Osteocyte (in vitro differentiated cells): ENCODE measurements at places on chromosomes 13 and 19. TPM values are rescaled to one million over a fixed set of nuclear protein-coding genes. Genes with fewer than 3 reads are reported as not detected.

DNA sequence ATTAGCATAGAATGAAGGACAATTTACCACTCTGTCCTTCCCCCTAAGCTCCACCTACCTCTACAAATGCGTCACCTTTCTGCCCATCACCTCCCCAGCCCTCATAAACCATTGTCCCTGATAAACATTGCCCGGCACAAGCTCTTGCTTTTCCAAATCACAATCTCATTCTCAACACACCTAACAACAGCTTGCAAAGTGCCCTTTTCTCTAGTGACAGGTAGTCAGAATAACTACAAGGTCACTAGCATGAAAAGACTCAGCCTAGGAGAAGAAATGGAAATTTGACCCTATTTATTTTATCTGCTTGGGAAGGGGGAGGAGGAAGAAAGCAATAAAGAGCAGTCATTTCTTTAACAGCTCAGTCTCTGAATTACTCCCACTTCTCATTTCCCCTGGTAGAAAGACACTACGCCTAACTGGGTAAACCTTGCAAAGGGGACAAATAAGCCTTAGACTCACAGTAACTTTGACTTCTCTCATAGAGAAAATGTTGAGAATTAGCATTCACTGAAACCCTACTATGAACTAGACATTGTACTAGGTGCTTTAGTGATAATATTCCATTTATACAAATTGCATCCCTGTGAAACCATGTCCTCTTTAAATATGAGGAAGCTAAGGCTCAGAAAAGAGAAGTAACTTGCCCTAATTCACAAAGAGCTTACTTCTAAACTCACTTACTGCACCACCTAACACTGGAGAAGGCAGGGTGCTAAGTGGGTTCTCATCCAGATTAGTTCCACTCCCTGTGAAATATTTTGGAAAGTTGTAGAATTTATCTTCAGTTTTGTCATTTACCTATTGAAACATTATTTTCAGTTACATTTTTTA, 116.2 kb upstream of the FNDC3A start:
- no peak overlapping the region for H3K27ac ChIP-seq
- no peaks in the 10 kb centered on the region for H3K36me3 ChIP-seq
- no peak for DNase-seq

DNA sequence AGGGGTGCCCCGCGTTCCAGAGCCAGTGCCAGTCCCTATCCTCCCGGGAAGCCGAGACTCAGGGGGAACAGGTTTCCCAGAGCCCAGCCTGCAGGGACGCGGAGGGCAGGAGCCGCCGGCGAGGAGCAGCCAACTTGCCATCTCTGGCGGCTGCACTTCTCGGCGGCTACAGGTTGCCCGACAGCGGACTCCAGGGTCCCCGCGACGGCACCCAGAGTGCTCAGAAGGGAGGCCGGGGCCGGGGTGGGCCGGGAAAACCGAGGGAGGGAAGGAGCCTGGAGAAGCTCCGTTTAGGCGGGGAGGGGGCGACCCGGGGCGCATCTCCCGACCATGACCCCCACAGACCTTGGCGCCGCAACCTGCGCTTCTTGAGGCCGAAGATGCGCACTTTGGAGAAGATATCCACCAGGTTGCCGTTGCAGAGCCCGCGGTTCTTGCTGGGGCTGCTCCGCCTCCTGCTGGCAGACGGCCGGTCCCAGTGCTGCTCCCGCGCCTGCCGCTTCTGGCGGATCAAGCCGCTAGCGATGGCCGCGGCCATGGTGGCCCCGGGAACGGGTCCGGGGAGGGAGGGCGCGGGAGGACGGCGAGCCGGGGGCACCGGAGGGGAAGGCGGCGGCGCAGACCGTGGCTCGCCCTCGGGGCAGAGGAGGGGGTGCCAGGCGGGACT, 463.8 kb downstream of the ITGBL1 start:
- no peak overlapping the region for H3K4me3 ChIP-seq
- H3K27ac ChIP-seq = no peak overlapping the region
- peaks cover 81% of the 10 kb centered on the region for H3K27me3 ChIP-seq
- DNase-seq = peak; percentile 85
- no peaks in the 10 kb centered on the region for H3K36me3 ChIP-seq

GRCh38 chr13:46367617-46368327, 19.3 kb downstream of the RUBCNL start:
- no peaks in the 10 kb centered on the region for H3K27me3 ChIP-seq
- DNase-seq = no peak
- H3K36me3 ChIP-seq = no peaks in the 10 kb centered on the region
- no peak overlapping the region for H3K27ac ChIP-seq

GRCh38 chr19:8132858-8133458, 16.4 kb downstream of the FBN3 start:
- no peak overlapping the region for H3K4me3 ChIP-seq
- H3K27ac ChIP-seq = no peak overlapping the region
- no peaks in the 10 kb centered on the region for H3K27me3 ChIP-seq
- no peaks in the 10 kb centered on the region for H3K36me3 ChIP-seq
- DNase-seq = no peak
- no peaks in the 10 kb centered on the region for H3K4me1 ChIP-seq

- H3K4me3 ChIP-seq = no peak overlapping the region
- no peak overlapping the region for H3K27ac ChIP-seq
- no peaks in the 10 kb centered on the region for H3K27me3 ChIP-seq
Observed at GRCh38 chr13:73715114-73715910, 418.9 kb downstream of the KLF12 start.

Gene RNF6
- total RNA-seq = 33.3 and 33.5 TPM in 2 replicates
